ENCODE measurements at places on chromosomes 5 and 9. TPM values are rescaled to one million over a fixed set of nuclear protein-coding genes. Genes with fewer than 3 reads are reported as not detected.

DMRT3 gene
- not detected for total RNA-seq

C1QTNF2 gene
- total RNA-seq = not detected

CARTPT gene
- not detected for total RNA-seq

LMNB1 gene
- total RNA-seq = 228 TPM

PCDHB14 gene
- total RNA-seq = not detected

GFRA3 gene
- not detected for total RNA-seq

CCNO gene
- not detected for total RNA-seq

GEMIN5 gene
- total RNA-seq = 10.2 TPM

KIF24 gene
- 0.35 TPM for total RNA-seq

PRR16 gene
- total RNA-seq = not detected

TRPM6 gene
- total RNA-seq = 3.6 TPM

SHB gene
- 0.81 TPM for total RNA-seq

NNT gene
- 65.7 TPM for total RNA-seq

TYRP1 gene
- not detected for total RNA-seq

All from naive thymus-derived CD4-positive, alpha-beta T cell (primary cell).